ENCODE measurements at places on chromosomes 1 and 21. TPM values are rescaled to one million over a fixed set of nuclear protein-coding genes. Genes with fewer than 3 reads are reported as not detected.

ARTN gene
- total RNA-seq: 0.50 TPM

GRCh38 chr1:171668372-171668771 is 15.9 kb upstream of the MYOC start:
- DNase-seq: no peak

DNA sequence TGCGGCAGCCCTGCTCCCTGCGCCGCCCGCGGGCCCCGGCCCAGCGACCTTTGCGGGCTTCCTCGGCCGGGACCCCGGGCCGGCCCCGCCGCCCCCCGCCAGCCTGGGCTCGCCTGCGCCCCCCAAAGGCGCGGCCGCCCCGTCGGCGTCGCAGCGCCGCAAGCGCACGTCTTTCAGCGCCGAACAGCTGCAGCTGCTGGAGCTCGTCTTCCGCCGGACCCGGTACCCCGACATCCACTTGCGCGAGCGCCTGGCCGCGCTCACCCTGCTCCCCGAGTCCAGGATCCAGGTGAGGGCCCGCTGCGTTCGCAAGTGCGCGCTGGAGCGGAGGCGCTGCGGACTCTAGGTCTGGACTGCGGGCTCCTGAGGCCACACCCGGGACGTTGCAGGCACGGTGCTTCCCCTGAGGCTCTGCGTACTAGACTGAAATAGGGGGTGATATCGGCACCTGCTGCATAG is 351 bp downstream of the MIXL1 start:
- DNase-seq: no peak

GRCh38 chr1:29254346-29254745 is 18.0 kb downstream of the PTPRU start:
- DNase-seq: no peak

GRCh38 chr21:45326169-45326851 is 38.6 kb upstream of the POFUT2 start:
- peak; percentile 66 for DNase-seq

DNA sequence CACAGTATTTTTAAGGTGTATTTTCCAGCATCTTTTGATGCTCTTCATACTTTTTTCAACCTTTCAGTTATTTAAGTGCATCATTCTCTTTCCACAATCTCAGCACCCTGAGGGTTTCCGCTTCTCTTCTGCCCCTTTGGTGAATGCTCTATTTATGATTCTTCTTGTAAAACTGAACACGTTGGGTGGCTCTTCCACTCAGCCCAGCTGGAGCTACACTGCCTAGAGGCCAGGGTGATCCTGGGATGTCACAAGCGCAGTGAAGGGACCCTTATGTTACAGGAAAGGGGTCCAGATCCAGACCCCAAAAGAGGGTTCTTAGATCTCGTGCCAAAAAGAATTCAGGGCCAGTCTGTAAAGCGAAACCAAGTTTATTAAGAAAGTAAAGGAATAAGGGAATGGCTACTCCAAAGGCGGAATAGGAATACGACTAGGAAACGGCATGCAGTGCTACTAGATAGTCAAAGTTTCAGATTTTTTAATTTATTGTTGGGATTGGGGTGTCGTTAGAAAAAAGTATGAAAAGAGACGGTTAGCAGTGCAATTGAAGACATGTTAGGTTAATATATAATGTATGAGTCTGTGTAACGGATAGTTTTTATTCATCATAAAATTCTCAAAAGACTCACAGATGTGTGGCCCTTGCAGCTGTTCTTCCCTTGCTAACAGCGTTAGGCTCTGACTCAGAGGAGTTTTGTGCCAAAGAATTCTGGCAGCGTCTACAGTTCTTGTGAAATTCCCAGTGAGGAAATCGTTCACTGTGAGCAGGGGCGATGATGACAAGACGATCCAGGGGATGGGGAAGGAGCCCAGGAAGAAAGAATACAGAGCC is 14.4 kb upstream of the ERVH48-1 start:
- DNase-seq: peak; percentile 79

DNA sequence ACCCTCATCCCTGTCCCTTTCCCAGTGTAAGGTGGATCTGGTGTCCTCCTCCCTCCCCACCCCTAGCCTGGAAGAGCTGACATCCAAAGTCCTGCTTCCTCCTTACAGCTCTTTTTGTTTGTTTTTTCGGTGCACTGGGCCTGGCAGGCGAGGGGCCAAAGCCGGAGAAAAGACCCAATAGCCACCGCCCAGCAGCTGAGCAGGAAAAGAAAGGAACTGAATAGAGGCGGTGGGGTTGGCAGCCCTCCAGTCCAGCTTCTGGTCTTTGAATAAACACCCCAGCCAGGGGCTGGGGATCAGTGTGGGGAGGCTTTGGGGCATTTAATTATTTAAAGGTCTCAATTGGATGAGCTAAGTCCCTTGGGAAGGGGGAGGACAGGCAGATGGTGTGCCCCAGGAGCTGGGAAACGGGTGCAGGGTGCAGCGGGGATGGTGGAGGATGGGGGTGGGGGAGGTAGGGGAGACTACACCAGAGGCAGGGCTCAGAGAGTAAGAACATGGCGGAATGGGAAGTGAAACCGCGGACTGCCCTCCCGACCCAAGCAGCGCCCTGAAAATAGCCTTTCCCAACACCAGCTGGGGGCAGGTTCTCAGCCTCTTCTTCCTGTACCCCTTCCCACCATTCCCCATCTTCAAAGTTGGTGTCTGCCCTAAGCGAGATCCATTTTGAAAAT is 20.2 kb downstream of the BTG2 start:
- peak; percentile 94 for DNase-seq

DNA sequence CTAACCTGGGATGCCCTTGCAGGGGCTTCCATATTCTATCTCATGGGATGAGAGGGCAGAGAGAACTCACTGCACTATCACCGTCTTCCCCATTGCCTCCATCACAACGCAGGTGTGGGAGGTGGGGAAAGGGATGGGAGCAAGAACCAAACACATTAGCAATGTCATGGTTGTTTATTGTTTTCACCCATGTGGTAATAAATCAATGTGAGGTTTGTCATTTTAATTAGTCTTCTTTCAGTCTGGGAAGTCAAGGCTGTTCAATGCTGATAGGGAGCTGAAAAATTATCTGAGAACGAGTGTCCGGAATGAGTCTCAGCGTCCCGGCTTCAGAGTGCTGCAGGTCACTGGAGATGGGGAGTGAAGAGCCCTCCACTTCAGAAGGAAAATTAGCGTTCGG is 268.5 kb downstream of the DUSP10 start:
- DNase-seq: no peak

DNA sequence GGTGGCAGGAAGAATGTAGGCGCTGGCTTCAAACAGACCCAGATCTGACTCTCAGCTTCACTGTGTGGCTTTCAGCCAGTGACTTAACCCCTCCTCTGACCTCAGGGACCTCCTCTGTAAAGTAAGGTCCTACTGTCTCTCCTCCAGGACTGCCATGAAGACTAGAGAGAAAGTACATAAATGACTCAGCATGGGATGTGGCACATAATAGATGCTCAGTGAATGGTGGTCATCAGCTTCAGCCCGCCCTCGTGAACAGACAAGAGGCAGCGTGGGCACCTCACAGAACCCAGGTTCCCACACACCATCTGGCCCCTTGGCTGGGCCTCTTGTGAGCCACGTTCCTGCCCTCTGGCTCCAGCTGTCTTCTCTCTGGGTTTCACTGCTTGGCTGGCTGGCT is 126.0 kb downstream of the SYF2 start:
- DNase-seq: no peak

- DNase-seq: no peak
Measured at GRCh38 chr1:25703041-25703440, 86.5 kb downstream of the MAN1C1 start.

DNA sequence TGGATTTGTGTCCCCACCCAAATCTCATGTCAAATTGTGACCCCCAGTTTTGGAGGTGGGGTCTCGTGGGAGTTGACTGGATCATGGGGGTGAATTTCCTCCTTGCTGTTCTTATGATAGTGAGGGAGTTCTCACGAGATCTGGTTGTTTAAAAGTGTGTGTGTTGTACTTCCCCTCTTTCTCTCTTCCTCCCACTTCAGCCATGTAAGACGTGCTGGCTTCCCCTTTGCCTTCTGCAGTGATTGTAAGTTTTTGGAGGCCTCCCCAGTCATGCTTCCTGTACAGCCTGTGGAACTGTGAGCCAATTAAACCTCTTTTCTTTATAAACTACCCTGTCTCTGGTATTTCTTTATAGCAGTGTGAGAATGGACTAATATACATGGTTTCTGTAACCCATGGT is 64.6 kb downstream of the RHOU start:
- DNase-seq: no peak
